Activated CD4-positive, alpha-beta T cell treated with anti-CD3 and anti-CD28 coated beads for 36 hours (primary cell): ENCODE measurements at places on chromosomes 12 and 14.

- DNase-seq: no peak
Observed at GRCh38 chr12:92605621-92606170, 97.1 kb upstream of the PLEKHG7 start.

- no peak for DNase-seq
Observed at GRCh38 chr14:104115691-104116287, 22.6 kb upstream of the KIF26A start.

DNA sequence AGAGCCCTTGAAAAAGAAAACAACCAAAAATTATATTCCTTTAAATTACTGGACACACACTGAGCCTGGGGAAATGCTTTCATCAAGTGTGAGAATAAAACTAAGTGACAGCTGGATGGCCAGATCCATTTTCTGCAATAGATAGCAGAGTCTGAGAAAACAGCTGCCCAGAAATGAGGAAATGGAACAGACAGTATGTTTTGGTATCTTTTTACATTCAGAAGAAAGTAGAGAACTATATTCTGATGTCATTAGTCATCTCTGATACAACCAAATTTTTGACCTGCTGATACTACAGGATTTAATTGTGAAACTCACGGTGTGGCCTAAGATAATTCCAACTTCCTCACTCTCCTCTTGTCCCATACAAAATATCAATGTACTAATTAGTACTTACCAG, 78.2 kb downstream of the HMGA2 start:
- no peak for DNase-seq

GRCh38 chr14:95922080-95922479, 45.4 kb downstream of the TUNAR start:
- DNase-seq: no peak

DNA sequence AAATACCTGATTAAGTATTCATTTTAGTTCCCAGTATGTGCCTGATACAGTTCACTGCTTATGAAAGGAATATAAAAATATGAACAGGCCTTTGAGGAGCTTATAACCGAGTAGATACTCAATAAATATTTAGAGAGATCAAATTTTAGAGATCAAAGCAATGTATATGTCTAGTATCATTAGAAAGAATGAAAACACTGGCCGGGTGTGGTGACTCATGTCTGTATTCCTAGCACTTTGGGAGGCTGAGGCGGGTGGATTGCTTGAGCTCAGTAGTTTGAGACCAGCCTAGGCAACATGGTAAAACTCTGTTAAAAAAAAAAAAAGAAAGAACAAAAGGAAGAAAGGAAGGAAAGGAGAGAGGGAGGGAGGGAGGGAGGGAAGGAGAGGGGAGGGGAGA, 113.2 kb upstream of the EEA1 start:
- no peak for DNase-seq

DNA sequence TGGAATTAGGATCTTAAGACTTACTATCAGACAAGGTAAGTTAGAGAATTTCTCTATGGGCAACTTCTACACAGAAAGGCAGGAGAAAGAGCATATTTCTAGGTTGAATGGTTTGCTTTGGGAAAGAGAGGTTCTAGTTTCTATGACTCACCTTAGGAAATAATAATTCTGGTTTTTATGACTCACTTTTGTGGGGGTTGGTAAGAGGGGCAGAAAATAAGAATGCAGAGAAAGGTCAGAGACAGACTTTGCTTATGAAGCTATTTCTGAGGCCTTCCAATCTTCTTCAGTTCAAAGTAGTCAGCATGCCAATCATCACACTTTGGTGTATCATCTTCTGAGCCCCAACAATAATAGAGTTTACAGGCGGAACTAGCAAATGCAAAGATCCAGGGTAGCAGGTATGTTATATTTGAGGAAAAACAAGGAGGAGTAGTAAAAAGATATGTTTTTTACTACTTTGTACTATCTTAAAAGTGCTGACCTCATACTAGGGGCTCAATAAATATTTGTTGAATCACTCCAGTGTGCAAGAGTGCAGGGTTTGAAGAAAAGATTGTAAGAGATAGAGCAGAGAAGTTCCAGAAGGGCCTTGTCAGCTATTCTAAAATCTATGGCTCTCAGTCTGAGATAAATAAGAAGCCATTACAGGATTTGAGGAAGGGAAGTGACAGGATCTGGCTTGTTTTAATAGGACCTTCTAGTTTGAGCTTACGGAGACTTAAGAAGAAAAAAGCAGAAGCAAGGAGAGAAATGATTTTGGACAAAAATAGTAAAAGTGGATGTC, 56.7 kb upstream of the LRFN5 start:
- no peak for DNase-seq

GRCh38 chr14:77903937-77904617, 104.2 kb downstream of the ADCK1 start:
- DNase-seq: no peak

- DNase-seq: no peak
Observed at GRCh38 chr14:36981832-36982529, 190.4 kb downstream of the SLC25A21 start.

- no peak for DNase-seq
Observed at GRCh38 chr12:86735851-86736250, 479.7 kb upstream of the MGAT4C start.

DNA sequence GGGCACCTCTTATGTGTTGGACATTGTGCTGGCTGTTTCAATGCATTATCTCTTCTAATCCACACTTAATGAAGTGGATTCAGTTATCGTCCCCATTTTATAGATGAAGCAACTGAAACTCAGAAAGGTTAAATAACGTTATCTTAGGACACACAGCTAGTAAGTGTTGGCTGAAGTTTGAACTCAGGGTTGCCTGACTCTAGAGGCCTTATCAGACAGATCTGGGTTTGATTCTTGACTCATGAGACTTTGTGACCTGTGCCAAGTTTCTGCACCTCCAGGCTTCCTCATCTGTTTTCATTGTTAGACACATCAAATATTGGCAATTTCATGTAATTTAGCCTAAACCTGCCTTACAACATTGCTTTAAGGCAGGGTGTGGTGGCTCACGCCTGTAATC, 18.2 kb upstream of the IRF2BPL start:
- no peak for DNase-seq

GRCh38 chr14:35879654-35880249, 53.6 kb downstream of the BRMS1L start:
- DNase-seq: no peak

DNA sequence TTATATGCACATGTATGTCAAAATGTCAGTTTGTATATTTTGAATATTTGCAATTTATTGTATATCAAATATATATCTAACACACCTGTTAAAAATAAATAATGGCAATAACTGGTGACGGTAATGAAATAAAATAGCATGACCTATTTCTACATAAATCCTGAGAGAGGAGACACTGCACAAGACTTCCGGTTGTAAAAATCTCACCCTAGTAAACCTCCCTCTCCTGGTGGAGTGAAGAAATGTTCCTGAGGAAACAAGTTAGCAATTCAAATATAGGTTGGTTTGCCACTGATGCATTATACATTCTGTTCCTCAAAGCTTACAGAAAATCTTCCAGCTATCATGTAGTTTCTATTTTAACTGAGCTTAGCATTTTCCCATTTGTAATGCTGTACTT, 166.1 kb upstream of the SYT10 start:
- DNase-seq: no peak

DNA sequence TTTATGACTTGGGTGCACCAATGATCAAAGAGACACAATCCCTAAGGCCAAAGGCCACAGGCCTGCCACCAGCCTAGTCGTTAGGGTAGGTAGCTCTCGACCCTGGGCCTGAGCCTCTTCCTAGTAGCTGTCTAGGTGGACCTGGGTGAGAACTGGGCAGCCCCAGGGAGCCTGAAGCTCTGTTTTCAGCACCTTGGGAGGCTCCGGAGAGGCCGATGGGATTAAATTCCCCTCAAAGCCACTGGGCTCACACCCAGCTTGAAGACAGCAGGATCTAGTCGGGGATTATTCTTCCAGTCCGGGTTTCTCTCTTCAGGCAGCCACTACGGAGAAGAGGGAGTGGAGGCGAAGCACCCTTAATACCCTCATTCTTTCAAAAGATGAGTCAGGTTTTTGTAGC, 79.8 kb downstream of the TMEM260 start:
- no peak for DNase-seq

DNA sequence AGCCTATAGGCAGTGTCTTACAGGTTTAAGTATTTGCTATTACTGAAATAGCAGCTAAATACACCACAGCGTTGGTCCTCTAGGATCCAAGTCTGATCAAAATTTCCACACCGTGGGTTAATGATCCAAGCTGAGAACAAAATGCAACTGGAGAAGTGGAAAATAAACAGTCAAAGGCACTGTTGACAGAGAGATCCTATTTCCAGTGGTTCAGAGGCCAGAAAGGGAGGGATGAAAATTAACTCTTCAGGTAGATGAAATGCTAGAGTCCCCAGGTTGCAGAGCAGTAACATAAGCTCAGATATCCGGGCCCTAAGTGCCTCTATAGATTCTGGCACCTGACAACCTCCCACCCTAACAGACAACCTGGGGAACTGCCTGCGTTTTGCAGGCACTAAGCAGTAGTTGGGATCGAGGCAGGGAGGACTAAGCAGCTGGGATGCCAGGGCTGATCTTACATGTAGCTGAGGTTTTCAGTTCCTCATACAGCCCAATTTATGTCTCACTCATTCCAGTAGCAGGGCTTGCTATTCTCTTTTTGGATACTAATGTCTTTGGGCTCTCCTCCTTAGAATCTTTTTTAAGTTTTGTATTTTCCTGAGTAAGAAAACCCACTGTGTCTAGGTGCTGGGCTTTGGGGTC, 42.7 kb upstream of the CRACR2A start:
- DNase-seq: no peak

- no peak for DNase-seq
Observed at GRCh38 chr12:119910586-119910985, 33.5 kb upstream of the CIT start.

GRCh38 chr14:33564774-33565630, 385.9 kb downstream of the EGLN3 start:
- no peak for DNase-seq

DNA sequence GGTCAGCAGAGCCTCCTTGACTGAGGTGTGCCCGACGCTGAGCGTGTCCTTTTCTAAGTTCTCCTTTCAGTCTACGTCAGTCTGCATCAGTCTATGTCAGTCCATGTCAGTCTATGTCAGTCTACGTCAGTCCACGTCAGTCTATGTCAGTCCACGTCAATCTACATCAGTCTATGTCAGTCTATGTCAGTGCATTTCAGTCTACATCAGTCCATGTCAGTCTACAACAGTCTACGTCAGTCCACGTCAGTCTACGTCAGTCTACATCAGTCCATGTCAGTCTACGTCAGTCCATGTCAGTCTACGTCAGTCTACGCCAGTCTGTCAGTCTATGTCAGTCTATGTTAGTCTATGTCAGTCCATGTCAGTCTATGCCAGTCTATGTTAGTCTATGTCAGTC, 15.9 kb downstream of the EIF5 start:
- DNase-seq: no peak

DNA sequence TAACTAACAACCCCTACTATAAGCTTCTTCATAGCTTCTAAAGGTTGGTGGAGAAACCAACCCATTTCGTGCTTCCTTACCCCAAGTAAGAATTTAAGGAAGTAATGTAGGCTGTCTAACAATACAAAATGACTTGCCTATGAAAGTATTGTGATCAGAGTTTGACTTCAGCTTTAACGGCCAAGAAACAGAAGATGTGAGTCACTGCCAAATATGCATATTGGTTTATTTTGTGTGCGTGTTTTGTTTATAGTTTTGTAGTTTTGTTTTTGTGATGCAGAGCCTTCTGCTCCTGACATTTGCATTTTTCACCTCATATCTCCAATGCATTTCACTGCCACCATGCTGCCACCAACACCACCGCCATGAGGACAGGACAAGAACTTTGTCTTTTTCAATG, 146.0 kb downstream of the FBXL14 start:
- DNase-seq: no peak

DNA sequence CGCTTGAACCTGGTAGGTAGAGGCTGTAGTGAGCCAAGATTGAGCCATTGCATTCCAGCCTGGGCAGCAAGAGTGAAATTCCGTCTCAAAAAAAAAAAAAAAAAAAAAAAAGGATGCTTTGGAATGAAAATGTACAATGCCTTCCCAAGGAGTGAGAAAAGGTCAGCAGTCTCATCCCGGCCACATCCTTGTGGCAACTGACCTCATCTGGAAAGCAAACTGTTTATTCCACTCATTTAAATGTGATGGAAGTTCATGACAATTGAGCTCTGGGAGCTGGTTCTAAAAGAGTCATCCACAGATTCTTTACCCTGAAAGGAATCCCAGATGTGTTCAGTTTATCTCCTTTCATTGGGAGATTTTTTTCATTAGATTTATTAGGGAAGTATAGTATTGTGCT, 19.4 kb upstream of the LIMA1 start:
- no peak for DNase-seq

DNA sequence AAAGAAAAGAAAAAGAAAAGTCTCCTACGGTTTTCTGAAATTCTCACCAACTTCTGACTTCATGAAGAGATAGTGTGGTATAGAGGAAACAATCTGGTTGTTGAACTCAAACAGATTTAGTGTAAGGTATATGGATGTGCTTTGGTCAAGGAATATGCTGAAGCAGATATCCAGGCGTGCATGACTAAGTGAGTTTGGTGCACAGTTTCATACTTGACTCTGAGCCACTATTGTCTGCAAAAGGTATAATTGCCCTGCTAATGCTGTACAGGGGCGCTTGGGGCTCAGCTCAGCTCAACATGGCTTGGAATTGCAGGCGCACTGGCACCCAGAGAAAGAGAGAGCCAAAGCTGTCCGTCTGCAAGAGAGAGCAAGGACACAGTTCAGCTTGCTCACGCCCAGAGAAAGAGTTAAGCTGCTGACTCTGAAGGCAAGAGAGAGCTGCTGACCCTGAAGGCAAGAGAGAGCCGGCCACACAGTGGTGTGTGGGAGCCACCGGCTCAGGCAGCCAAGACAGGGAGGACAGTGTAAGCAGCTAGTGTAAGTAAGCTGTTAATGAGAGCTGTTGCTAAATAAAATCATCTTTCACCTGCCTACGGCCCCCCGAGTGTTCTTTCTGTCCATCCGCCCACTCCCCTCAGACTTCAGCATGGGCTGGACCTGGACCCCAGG, 66.4 kb upstream of the SLC38A4 start:
- no peak for DNase-seq

- DNase-seq: no peak
Observed at GRCh38 chr14:99649219-99649618, 4.3 kb downstream of the HHIPL1 start.

DNA sequence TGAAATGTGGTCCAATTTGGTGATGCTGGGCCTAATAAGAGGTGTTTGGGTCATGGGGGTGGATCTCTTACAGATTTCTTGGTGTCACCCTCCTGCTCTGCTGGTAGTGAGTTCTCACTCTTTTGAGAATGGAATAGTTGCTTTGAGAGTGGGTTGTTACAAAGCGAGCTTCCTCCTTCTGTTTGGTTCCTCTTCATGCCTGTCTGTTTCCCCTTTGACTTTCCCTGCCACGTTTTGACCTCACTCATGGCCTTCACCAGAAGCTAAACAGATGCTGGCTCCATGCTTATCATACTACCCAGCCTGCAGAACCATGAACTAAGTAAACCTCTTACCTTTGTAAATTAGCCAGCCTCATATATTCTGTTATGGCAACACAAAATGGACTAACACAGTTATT, 57.7 kb upstream of the LDHB start:
- DNase-seq: no peak
